ENCODE measurements at places on chromosomes 6 and 20.

DNA sequence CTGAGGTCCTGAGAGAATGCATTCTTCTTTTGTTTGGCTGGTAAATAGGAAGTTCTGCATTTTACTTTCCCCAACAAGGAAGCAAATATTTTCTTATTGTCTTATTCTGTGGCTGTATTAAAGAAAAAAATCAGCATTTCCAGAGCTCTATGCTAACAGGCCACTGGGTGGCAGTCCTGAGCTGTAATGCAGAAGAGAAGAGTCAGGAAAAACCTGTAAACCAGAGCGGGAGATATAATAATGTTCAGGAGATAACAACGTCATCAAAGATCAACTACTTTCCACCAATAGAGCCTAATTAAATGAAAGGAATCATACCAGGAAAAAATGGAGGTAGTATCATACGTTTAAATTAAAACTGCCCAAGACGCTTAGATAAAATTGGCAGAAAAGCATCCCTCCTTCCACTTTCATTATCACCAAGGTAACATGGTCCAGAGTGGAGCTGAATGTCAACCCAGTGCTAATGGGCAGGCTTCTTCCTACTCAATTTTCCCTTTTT, 55.6 kb upstream of the CARMIL1 start:
- peak; percentile 78 for DNase-seq

GRCh38 chr6:2149361-2150006, 95.9 kb downstream of the GMDS start:
- no peak for DNase-seq

DNA sequence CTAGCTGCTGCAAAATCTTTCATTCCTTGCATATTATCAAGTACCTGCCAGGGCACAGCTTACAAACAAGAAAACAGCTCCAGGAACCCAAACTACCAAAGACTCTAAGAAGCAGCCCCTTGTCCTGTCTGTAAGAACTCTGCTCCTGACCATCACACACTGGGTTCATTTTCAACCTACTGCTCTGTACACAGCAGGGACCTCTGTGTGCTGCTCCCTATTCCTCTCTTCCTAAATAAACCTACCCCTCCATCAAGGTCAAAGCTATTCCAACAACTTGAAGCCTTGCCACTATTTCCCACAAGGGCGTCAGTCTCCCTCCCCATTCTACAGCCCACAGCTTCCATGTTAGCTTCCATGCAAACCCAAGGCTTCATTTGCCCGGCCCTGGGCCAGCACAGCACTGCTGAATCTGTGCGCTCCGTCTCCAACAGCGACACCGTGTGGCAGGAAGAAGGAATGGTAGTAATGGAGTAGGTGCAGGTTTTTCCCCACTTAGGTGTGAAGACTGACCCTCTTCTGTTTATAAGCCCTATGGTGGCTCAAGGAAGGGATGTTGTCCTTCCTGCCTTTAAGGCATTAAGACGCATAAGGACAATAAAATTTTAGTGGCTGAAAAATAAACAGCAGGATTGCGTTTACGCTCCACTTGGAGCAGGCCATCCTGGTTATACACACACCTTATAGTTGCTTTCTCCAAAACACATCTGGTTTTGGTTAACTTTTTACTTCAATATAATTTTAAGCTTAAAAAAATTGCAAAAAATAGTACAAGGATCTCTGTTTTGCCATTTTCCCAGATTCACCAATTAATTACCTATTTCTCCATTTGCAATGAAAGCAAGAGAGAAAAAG, 115.2 kb upstream of the NXT1 start:
- DNase-seq, result peak; percentile 88

DNA sequence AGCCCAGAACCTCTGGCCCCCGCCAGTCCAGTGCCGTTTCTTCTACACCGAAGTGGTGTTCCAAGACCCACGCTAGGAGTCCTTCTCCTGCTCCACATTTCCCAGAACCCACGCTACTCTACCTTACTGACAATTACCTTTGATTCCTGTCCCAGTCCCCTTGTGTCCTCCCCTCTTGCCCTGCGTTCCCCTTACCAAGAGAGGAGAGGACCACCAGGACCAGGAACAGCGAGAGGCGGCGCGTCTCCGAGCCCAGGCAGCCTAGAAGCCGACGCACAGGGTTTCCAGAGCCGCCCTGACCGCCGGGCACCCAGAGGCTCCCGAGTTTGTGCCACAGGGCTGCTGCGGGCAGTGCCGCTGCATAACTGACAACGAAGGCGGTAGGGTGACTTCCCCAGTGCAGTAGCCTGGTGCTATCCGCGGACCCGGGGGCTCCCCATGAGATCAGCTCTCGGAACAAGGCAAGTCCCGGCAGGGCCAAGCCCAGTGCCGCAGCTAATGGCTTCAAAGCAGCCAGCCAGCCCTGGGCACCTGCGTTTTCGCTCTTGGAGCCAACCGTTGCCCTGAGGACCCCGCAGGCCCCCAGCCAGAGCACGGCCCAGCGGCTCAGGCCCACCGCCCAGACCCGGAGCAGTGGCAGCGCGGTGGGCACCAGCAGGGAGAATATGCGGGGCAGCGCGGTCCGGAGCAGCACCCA, 512 bp downstream of the TAP1 start:
- peak; percentile 87 for DNase-seq

GRCh38 chr6:107124934-107125348, 9.6 kb upstream of the BEND3 start:
- no peak for DNase-seq
